Stimulated activated CD8-positive, alpha-beta memory T cell treated with anti-CD3 and anti-CD28 coated beads, Interleukin-2, amount 100 ng/mL, for 1 hour (primary cell): ENCODE measurements at places on chromosomes 12 and 14.
A peak's percentile ranks its signal among the peaks of the same experiment; 100 is the strongest.

- DNase-seq, result no peak
Measured at GRCh38 chr14:59103396-59103795, 85.1 kb upstream of the DAAM1 start.

DNA sequence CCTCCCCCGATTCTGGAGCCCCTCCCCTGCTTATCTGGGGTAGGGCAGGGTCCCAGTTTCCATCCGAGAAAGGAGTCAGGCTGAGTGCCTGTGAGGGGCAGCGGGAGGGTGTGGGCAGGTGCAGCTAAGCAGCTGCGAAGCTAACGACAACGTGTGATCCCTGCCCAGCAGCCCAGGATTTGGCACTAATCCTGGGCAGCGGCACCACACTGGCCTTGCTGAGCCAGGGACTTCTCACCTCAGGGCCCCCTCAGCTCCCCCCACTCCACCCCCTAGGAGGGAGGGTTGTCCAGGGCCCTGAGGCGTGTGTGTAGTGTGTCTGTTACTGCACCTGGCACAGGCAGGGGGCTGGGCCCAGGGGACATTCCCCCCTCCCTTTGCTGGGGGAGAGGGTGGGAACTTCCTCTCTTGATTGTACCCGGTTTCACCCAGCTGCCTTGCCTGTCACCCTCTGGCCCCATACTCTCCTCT lies 1.8 kb downstream of the SMIM41 start:
- no peak for DNase-seq

GRCh38 chr12:117035287-117035686 lies 63.9 kb downstream of the TESC start:
- no peak for DNase-seq

DNA sequence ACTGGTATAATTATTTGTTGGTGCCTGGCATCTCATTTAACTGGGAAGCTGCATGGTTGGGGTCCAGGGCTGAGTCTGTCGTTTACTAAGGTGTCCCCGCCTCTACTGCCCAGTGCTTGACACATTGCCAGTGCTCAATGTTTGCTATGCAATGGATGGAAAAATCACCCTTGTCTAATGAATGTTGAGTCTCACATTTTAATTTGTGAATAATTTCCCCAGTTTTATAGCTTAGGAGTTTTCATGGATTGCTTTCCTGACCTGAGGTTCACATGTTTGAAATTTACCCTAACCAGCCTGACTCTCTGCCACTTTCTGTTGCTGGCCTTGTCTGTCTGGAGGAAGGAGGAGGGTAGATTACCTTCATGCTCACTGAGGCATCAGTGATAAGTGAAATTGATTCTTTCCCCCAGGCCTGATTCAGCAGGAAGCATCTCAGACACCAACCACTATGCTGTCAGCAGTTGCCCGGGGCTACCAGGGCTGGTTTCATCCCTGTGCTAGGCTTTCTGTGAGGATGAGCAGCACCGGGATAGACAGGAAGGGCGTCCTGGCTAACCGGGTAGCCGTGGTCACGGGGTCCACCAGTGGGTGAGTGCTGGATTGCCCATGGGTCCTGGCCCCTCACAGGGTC lies 2.4 kb downstream of the DHRS2 start:
- DNase-seq, result no peak

DNA sequence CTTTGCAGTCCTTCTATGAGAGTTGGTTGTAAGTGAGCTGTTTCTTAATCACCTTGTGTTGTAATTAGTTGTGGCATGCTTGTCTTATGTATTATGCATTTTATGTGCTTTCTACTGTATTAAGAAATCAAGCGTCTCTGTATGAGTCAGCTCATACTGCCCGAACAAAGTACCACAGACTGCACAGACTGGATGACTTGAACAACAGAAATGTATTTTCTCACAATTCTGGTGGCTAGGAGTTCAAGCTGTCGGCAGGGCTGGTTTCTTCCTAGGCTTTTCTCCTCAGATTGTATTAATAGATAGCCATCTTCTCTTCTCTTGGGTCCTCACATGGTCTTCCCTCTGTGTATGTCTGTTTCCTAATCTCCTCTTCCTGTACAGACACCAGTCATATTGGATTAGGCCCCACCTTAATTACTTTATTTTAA lies 77.7 kb downstream of the FLRT2 start:
- no peak for DNase-seq

DNA sequence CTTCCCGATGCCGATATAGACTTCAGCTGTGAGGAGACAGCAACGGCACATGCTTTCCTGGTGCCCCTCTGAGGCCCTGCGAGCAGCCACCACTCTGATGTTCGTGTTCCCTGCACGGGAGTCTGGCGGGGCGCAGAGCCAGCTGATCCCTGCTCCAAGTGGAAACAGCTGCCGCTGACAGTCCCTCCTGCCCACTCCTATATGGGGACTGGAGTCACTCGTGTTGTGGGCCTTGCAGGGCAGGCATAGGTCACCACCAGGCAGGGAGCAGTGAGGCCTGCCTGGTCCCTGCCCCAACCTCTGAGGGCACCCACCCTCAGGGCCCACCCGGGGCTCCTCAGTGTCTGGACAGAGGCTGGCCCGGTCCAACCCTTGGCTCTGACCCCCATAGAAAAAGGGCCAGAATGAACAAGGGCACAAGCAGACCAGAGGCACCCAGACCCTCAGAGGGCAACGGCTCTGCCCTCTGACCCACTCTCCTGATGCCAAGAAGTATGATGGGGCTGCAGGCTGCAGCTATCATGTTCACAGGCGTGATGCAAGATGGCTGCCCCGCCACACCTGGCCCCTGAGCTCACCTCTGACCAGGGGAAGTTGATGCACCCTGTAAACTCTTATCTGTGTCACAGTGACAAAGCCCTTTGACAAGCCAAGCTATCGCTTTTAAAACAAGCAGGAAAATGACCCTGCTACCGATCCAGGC lies 181.6 kb downstream of the CALM1 start:
- no peak for DNase-seq

GRCh38 chr14:100586403-100587085 lies 673 bp downstream of the BEGAIN start:
- DNase-seq, result no peak

GRCh38 chr14:71799841-71800240 lies 132.4 kb upstream of the RGS6 start:
- DNase-seq, result no peak

DNA sequence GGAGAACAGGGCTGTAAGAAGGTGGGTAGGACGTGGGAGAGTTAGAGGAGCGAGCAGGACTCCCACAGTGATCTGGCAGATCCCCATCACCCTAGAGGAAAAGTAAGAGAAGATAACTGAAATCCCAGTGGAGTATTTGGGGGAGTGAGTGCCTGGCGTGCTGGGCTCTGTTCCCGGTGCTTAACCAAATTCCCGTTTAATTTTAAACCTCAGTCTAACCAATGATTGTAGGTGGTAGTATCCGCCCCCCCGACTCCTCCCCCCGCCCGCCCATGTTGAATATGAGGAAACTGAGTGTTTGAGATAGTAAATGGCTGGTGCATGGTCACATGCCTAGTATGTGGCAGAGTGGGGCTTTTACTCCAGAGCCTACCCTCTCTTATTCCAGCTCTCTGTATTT lies 1.2 kb downstream of the TARBP2 start:
- DNase-seq, result no peak

- DNase-seq, result no peak
Measured at GRCh38 chr12:46354802-46355199, 17.8 kb downstream of the SLC38A2 start.

- no peak for DNase-seq
Measured at GRCh38 chr14:22650046-22650739, 6.0 kb upstream of the OR6J1 start.

DNA sequence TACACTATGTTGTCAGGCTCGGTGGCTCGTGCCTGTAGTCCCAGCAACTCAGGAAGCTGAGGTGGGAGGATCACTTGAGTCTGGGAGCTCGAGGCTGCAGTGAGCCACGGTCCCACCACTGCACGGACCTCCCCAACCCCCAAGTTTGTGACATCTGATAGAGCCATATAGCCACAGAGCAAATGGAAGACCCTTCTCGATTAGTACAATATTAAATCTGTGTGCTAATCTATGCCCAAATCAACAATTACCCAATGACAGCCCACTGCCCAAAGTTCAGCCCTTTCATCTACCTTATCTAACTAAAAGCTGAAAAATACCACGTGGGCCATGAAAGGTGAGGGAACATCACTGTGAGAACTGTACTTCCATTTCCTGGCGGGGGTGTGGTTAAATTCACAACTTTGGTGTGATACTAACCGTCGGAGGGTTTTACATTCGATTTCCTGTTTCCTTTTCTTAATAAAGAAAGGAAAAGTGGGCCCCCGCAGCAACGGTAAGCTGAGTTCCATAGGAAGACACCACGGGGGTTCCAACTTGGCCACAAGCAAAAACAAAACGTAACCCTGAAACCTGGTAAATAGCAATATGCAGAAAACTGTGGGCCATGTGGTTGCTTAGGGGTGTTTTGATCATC lies 31.2 kb upstream of the FOS start:
- peak; percentile 21 for DNase-seq

GRCh38 chr14:89085231-89085731 lies 260.8 kb downstream of the TTC8 start:
- DNase-seq, result no peak
